AG10803 (cell line): ENCODE measurements at places on chromosomes 12 and 14.

DNA sequence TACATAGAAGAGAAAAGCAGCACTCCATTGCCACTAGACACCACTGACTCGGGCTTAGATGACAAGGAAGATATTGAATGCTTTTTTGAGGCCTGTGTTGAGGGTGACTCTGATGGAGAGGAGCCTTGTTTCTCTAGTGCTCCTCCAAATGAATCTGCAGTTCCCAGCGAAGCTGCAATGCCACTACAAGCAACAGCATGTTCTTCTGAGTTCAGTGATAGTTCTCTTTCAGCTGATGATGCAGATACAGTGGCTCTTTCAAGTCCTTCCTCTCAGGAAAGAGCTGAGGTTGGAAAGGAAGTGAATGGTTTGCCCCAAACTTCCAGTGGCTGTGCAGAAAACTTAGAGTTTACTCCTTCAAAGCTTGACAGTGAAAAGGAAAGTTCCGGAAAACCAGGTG lies 114.5 kb upstream of the NPAS3 start:
- DNase-seq, result no peak

DNA sequence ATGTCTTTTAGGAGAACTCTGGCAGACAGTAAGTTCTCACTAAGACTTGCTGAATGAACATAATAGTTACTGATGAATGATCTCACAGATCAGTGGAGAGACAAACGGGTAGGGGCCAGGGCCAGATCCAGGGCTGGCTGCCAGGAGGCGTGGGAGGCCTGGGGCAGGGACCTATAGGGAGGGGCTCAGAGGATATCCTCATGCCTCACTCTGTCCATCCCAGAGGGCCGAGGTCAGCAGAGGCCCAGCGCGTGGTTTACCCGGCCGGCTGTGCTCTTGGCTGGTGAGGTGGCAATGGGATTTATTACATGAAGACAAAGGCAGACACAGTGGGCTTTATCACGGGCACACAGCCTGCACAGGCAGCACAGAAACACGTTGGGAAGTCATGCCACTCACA lies 85.4 kb downstream of the CHGA start:
- peak; percentile 20 for DNase-seq

DNA sequence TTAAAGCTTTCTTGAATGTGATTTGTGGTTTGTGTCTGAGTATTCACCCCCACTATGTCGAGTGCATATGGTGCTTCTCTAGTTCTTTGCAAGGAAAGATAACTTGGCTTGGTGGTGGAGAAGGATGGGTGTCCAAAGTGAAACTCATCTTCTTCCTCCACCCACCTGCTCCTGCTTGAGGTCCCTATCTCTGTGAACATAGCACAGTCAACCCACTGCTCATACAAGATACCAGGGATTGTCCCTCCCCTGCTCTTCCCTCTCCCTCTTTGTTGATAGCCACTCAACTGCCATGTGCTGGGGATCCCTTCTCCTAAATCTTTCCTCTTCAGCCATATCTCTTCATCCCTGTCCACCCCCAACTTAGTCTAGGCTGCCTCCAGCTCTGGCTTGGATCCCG lies 176.5 kb downstream of the ASCL4 start:
- DNase-seq, result no peak

DNA sequence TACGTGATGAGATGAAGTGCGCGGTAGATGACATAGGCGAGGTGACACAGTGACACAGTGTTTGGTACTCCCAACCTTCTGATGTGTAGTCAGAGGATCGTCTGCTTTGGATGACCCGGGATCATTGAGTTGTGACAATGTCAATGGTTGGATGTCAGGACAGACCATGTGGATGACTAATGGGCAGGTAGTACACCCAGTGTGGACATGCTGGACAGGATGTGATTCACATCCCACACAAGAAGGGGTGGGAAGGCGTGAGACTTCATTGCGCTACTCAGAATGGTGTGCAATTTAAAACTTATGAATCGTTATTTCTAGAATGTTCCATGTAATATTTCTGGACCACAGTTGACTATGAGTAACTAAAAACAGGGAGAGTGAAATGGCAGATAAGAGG lies 23.8 kb downstream of the MAP3K9 start:
- no peak for DNase-seq

- DNase-seq, result no peak
These were observed 18.9 kb upstream of the COCH start for GRCh38 chr14:30855345-30856037.

DNA sequence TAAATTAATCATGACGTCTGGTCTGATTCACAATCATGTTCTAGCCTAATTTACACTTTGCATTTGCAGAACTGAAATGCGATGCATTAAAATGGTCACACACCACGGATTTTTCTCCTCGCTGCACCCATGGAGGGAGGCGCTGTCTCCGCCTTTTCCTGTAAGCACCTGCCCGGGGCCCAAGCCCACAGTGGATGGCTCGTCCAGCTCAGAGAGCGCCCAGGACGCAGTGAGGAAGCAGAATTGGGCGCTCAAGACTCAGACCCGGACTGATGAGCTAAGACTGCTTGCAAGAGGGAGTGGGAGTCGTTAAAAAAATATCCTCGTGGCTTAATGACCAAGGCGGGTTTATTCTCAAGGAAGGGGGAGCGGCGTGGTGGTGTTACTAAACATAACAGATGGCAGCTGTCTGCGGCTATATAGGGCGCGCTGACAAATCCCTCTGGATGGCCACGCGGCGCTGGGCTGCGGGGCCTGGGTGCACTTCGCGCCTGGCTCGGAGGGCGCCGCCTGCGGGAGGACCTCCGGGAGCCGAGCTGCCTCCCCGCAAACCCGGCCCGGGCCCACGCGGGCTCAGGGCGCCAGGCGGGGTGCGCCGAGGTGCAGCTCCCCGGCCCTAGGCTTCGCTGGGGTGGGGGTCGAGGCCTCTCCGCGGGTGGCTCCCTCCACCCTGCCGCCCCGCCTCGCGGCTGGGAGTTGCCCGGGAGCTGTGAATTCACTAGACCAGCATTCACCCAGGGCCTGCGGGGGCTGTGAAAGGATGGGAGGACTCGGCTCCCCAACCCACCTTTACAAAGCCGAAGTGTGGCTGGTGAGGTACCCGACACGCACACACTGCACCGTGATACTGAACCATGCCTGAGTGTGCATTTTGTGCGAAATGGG lies 78.7 kb downstream of the PPM1A start:
- DNase-seq, result peak; percentile 4

DNA sequence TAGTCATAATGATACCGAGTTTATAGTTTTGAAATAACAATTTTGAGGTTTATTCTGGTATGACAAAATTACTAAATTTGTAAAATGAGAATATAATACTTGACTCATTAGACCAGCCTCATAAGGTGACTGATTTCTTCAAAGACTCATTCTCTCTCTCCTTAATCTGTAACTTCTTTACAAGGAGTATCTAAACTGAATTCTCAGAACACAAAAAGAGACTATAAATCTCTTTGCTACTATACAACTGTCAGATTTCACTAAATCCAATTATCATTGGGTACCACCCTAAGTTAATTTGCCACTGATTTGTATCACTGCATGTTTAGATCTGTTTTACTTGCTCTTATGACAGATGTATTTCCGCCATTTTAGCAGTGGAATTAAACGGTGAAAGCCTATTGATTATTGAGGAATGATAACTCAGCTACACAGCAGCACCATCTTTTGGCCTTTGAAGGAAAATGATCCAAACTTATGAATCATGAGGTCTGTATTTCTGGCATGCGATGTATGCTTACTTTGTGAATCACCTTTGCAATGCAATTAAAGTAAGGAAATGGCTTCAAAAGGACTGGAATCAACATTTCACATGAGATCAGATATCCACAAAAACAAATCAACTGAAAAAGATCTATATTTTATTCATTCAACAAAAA lies 161.2 kb downstream of the RERGL start:
- peak; percentile 48 for DNase-seq

DNA sequence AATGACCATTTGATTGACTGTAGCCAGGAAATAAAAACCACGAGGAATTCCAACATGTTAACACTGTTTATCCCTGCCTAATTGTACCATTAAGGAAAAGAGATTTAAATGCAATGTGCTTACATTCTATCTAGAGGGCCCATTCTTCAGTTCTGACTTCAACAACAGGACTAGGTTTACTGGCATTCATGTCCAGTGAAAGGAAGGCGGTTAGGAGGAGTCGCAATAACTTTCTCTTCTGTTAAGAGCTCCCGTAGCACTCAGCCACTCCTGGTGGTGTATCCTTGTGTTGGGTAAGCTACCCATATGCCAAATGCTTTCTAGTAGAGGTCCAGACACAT lies 154.7 kb downstream of the STXBP6 start:
- peak; percentile 86 for DNase-seq

GRCh38 chr14:21089271-21089670 lies 9.2 kb downstream of the ZNF219 start:
- DNase-seq, result no peak

DNA sequence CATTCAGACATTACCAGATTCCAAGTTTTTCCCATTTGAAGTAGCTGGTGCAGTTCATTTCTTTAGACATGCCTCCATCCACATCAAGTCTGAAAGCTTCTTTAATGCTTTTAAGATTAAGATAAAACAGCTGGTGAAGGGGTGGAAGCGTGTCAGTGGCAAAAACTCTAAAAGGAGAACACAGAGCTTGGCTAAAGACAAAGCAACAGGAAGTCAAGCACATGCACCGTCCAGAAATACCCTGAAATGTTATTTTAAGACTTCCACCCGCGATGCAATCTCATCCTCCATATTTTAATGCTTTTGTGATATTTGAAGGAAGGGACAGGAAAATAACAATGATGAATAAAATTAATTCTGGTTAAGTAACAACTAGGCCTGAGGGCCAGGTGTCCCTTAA lies 31.8 kb downstream of the PPM1H start:
- no peak for DNase-seq

DNA sequence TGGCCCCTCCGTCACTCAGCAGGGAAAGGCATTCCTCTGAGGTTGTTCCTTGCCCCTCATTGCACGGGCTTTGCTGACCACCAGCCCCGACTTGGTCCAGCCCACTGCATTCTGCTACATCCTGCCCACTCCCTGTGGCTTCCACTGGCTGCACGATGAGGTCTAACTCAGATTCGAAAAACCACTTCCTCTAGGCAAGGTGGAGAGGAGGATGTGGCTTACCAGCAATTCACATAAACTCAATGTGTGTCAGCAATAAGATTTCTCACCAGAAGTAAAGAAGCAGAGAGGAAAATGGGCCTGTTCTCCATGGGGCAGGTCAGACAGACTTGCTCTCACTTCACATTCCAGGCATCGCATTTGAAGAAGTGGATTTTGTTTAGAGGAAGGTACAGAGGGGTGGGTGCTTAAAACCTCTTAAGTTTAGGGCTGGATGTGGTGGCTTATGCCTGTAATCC lies 14.7 kb downstream of the GPR68 start:
- peak; percentile 76 for DNase-seq

DNA sequence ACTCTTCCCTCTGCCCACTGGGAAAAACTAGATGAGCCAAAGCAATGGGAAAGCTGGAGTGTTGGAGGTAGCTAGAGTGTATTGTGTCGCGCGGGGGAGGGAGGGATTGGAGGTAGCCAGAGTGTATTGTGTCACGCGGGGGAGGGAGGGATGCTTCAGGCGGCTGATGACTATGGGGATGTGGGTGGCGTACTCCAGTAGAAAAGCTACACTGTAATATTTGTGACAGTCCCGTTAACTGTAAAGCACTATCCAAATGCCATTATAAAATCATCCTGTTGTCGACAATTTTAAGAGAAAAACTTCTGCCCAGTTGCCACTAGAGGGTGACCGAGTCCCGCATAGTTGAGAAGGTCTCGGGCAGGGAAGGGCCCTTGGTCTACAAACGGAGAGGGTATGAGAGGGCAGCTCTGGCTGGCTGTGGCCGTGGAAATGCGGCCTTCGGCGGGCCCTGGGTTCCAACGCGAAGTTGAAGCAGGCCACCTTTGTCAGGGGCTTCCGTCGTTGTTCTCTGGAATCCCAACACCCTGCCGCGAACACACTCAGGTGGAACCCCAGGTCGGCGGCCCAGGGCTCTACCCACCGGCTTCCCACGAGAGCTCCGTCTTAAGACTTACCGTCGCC lies 15.1 kb upstream of the PLEK2 start:
- peak; percentile 81 for DNase-seq

GRCh38 chr14:36439766-36440165 lies 80.3 kb downstream of the NKX2-1 start:
- no peak for DNase-seq

- DNase-seq, result no peak
These were observed 128.7 kb downstream of the CPNE8 start for GRCh38 chr12:38776647-38777046.

DNA sequence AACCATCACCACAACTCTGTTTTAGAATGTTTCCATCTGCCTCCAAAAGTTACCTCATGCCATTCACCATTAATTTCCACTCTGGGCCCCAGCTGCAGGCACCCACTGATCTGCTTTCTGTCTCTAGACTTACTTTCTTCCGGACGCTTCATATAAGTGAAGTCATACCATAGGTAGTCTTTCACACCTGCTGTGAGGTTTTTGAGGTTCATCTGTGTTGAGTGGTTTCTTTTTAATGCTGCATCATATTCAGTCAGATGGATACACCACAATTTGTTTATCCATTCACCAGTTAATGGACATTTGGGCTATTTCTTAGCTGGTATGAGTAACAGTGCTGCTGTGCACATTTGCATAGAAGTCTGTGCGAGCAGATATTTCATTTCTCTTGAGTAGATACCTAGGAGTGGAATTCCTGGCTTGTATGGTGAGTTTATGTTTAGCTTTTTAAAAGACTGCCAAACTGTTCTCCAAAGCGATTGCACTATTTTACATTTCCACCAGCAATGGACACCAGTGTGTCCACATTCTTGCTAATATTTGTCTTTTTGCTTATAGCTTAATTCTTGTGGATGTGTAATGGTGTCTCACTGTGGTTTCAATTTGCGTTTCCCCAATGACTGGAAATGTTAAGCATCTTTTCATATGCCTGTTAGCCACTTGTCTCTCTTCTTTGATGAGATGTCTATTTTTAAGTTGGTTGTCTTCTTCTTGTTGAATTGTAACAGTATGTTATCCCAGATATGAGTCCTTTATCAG lies 48.3 kb downstream of the ZFYVE21 start:
- DNase-seq, result peak; percentile 31

DNA sequence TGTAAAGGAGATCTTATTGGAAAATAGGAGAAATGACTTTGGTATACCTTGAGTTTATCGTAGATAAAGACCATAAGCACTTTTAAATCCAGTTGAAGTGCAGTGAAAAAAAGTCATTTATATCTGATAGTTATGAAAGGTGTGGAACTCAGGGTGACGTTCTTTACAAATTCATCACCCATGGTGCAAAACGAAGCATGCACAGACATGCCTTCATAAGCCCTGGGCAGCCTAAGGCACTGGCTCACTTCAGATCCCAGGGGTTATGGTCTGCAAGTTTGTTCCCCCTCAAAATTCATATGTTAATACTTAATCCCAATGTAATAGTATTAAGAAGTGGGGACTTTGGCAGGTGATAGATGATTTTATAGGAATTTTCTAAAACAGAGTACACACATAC lies 1216.4 kb upstream of the USP15 start:
- DNase-seq, result no peak
